NCI-H187 treated with DMSO at 0.1 percent for 48 hours (cell line): ENCODE measurements at places on chromosomes 12 and 14.

DNA sequence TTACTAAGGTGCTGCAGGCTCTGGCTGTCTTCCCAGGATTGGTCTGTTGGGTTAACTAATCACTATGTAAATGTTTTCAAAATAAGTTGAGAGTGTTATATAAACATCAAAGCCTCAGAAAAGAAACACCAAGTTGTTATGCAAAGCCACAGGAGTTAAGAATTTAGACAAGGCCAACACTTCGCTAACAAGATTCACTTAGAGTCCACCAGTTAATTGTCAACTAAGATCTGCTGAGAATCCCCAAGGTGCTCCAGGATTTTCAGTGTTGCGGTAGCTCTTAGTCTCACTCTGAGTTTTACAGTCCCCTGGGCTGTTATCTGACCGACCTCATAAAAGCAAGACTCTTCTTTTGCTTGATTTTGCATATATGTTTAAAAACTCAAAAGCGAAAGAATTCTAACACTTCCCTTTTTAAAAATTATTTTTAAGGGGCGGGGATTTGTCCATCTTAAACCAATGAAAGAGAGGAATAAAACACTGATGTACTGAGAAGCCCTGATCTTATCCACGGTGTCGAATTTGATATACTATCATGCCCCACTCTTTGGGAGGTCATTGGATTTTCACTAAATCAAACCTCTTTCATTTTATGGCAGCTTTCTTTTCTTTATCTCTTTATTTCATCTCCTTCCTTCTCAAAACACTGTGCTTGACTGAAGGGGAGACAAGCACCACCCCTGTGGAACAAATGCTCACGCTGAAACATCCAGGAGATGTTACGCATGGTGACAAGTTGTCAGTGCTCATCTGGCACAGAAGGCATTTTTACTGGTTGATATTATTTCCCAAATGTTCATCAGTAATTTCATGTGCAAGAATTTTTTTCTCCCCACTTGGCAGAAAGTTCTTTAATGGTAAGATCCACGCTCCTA is 7.0 kb downstream of the NIN start:
- DNase-seq: no peak

DNA sequence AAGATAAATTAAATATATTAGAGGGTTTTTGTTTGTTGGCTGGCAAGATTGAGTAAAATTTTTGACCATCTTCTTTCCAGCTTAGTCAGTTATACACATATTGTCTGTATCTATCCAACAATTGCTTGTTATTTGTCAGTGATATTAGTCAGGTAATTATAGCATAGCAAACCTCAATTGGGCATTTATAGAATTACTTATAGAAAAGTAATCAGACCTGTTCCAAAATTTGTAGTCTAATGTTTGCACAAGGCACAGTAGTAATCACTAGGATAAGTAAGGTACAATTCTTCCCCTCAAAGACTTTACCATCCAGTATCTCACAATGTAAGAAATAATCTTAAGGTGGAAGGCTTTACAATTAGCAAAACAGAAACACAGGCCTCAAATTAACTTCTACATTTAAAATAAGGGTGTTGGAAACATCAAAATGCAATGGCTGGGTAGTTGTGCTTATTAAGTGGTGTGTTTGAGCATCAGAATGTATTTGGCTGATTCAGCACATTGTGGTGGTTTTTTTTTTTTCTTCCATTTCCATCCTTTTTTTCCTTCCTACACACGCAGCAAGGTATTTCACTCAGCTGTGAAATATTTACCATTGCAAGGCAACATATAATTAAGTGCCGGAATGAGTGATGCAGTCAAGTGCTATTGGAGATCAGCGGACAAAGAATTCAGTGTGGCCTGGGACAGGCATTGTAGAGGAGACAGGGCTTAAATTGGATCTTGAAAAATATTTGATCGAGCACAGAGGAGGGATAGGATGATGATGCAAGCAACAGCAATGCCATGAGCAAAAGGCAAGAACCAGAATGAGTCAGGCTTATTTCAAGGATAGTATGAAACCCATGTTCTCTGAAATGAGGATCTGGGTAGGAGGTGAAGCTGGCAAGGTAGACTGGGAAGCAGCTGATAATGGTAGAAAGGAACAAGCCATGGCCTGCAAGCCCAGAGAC is 178.2 kb downstream of the AKAP6 start:
- DNase-seq: no peak

DNA sequence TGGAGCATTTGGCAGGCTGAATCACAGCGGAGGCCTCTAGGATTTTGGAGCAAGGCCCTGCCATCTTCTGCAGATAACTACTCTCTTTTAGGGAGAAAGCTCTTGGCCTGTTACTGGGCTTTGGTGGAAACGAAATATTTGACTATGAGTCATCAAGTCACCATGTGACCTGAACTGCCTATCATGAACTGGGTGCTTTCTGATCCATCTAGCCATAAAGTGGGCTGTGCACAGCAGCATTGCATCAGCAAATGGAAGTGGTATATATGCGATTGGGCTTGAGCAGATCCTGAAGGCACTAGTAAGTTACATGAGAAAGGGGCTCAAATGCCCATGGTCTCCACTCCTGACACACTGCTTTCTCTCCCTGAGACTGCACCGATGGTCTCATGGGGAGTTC is 21.1 kb downstream of the GYS2 start:
- no peak for DNase-seq

GRCh38 chr12:58479401-58479800 is 440.9 kb downstream of the LRIG3 start:
- DNase-seq: no peak

DNA sequence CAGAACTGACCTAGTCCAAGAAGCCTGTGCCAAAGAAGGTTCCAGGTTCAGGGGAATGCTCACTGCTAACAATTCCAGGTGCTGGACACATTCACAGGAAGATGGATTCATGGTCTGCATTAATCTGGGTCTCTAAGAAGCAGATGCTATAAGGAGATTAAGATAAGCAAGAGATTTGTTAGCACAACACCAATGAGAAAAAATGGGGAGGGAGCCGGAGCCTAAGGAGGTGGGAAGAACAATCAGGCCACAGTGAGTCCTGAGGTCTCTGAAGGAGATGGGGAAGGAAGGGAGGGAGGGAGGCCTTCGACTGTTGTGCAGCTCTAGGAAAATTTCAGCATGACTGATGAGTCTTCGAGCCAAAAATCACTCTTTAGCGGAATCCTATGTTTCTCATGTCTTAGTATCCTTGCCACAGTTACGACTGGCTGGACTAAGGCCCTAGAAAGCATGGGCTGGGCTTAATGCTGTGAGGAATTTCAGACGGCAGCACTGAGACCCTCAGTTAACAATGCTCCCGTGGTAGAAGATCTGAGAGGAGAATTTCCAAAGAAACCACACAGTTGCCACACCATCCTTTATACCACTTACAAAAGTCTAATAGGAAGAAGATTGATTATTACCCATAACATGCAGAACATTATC is 31.5 kb upstream of the PTGDR start:
- DNase-seq: no peak

GRCh38 chr12:19771858-19772257 is 332.6 kb downstream of the AEBP2 start:
- no peak for DNase-seq

DNA sequence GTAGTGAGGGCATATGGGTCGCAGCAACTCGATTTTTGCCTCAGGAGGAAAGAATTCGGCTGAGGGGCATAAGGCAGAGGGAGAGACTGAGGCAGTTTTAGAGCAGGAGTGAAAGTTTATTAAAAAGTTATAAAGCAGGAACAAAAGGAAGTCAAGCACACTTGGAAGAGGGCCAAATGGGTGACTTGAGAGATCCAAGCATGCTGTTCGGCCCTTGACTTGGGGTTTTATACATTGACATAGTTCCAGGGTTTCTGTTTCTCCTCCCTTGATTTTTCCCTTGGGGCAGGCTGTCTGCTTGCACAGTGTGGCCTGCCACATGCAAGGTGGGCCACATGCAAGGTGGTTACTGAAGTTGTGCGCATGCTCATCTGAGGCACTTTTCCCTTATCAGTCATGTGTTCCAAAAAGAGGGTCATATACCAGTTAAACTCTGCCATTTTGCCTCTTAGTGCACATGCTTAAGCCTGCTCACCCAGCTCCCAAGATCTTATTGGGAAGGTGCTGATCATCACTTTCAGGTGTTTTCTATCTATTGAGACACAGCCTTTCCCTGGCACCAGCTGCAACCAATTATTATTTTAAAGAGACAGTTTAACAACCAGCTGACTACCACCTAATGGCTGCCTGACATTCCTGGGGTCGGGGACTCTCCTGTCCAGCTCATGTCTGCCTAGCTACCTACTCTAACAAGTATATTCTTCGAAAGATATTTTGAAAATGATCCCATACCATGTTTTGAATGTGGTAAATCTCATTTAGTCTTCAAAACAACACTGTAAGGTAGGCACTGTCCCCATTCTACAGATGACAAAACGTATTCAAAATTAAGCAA is 19.9 kb downstream of the PTGER2 start:
- DNase-seq: no peak

- DNase-seq: no peak
These were observed 117.2 kb upstream of the BCL2L14 start for GRCh38 chr12:11953523-11953922.

DNA sequence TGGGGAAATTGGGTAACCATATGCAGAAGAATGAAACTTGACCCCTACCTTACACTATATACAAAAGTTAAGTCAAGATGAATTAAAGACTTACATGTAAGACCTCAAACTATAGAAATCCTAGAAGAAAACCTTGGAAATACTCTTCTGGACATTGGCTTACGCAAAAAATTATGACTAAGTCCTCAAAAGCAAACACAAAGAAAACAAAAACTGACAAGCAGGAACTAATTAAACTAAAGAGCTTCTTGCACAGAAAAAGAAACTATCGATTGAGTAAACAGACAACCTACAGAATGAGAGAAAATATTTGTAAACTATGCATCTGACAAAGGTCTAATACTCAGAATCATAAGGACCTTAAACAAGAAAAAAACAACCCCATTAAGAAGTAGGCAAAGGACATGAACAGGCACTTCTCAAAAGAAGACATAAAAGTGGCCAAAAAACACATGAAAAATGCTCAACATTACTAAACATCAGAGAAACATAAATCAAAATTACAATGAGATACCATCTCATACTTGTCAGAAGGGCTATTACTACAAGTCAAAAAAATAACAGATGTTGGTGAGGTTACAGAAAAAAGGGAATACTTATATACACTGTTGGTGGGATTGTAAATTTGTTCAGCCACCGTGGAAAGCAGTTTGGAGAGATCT is 37.0 kb upstream of the CFAP54 start:
- no peak for DNase-seq

DNA sequence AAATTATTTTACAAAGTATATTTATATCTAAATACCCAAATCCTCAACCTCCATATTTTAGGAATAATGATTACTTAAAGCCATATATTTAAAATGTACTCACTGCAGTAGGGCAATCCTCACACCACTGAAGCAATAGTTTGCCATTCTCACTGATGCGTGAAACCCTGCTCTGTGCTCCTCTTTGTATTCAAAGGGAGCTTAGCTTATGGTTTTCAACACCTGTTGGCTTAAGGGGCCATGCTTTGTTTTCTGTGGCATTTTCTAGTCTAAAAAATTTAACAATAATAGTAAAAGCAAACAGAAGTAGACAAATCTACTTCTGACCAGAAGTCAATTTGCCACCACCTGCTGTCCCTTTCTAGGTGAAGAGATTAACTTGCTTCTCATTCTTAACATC is 294.6 kb downstream of the FLRT2 start:
- peak; percentile 81 for DNase-seq

DNA sequence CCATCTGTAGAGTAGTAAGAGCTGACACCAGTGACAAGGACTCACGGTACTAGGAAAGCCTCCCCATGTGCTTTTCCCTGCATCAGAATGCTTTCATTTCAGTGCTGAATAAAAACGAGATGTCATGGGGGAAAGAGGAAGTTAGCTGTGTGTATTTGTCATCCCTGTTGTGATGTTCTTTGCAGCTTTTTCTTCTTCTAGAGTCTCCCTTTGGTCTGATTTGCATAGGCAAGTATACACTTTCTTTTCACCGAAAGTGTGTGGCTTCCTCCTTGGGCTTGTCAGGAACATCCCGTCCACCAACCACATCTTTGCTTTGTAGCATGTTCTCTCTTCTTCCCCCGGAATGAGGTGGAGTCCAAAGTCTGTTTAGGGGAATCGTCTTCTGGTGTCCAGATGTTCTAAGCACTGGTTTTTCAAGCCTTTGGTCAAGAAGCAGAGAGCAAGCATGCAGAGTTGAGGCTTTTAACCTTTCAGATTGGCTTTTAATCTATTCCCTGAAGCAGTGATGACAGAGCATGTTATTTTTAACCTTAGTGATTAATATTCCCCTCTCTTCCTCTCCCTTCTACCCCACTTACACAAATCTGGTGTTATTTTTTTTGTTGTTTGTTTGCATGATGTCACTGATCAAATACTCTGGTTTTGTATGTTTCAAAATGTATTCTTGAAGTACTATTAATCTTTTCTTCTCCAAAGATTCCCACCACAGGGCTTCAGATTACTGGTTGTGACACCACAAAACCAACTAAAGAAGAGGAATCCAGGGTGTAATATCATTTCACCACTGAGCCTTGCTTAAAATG is 163.4 kb downstream of the SAMD4A start:
- no peak for DNase-seq

DNA sequence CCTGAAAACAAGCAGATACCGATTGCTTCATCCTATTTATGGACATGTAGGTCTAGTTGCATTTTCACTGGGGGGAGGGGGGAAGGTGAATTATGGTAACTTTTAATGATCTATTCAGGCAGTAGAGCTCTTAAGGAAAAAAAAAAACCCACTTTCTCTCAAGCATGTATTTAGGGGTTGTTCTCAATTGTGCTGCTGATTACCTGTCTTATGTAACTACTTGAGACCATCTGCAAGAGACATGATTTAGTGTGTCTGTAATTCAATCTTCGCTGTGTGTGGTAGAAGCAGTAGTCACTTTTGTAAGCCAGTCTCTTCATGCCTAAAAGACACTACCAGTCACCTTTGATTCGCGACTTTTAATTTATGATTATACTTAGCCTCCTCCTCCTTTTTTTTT is 8.9 kb downstream of the CALM1 start:
- DNase-seq: peak; percentile 100

- no peak for DNase-seq
These were observed 208.3 kb downstream of the EMP1 start for GRCh38 chr12:13404631-13405473.

- no peak for DNase-seq
These were observed 8.2 kb upstream of the MIS18BP1 start for GRCh38 chr14:45261209-45261608.

DNA sequence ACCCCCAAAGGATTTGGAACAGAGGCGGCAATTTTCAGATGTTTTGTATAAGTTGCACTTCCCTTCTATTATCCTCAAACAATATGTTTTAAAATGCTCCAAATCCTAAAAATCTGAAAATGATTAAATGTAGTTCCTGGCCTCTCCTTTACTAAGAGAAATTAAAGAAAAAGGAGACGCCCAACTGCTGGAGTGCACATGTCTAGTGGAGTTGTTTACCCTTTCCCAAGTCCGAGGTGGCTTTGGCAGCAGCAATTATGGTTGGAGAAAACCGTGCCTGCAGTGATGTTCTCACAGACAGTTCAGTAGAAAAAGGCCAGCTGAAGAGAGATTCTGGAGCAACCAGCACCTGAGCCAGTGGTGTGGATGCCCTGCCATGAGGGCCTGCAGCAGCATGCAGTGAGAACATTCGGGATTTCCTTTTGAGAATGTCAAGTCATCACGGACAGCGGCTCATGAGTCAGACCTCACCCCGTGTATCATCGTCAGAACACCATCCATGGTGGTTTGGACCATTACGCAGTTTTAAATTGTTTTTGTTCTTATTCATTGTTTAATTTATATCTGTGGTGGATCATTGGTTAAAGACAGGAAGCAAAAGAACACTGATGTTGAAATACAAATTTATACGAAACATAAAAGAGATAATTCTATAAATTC is 179.0 kb upstream of the KRR1 start:
- DNase-seq: no peak
